ENCODE measurements at places on chromosomes 12 and 14.
A peak's percentile ranks its signal among the peaks of the same experiment; 100 is the strongest.

- no peak for DNase-seq
Measured at GRCh38 chr14:99790978-99791376, 2.2 kb upstream of the EML1 start.

- DNase-seq, result no peak
Measured at GRCh38 chr12:126114441-126114840, 1049.2 kb downstream of the AACS start.

GRCh38 chr14:66508846-66509621 is 1.1 kb downstream of the GPHN start:
- no peak for DNase-seq

GRCh38 chr14:55373784-55374705 is 37.6 kb downstream of the ATG14 start:
- peak; percentile 77 for DNase-seq

DNA sequence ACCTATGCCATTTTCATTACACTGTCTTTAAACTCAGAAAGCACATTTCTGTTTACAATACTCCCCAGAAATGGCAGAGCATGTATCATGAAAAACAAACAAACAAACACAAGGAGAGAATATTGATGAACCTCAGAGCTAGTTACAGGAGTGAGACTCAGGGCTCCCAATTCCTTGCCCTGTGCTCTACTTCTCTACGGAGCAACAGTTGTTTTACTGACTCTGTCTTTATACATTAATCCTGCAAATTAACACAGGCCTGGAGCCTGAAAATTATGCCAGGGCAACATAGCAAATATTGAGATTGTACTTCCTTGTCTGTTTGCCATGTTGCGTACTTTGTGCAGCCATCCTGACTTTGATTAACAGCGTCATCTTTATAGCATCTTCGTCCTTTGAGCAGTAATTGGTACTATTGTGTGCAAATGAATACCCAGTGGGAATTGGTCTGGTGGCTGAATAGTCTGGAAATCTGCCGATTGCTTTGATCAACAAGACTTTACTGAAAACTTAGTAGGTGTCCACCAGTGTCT is 15.2 kb upstream of the AKAP6 start:
- no peak for DNase-seq

DNA sequence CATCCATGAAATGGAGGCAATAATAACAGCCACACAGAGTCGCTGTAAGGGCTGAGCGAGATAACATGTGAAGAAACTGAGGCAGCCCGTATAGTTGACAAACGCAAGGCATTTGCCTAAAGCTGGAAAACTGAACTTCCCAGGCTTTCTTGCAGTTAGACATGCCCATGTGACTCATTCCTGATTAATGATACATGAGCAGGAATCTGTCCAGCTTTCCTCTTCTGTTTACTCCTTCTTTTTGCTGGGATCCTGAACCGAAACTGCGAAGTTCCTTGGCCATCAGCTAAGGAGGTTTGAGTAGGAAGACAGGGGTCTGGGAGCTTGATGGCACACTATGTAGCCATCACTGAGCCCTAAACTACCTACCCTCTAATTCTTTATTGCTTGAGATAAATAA is 52.2 kb downstream of the ST8SIA1 start:
- DNase-seq, result peak; percentile 42

- peak; percentile 46 for DNase-seq
Measured at GRCh38 chr12:49538510-49539403, at the start of gene KCNH3. TSS of gene KCNH3 (plus strand) at chr12:49539030. CDS start at chr12:49539417, 387 bp downstream.

DNA sequence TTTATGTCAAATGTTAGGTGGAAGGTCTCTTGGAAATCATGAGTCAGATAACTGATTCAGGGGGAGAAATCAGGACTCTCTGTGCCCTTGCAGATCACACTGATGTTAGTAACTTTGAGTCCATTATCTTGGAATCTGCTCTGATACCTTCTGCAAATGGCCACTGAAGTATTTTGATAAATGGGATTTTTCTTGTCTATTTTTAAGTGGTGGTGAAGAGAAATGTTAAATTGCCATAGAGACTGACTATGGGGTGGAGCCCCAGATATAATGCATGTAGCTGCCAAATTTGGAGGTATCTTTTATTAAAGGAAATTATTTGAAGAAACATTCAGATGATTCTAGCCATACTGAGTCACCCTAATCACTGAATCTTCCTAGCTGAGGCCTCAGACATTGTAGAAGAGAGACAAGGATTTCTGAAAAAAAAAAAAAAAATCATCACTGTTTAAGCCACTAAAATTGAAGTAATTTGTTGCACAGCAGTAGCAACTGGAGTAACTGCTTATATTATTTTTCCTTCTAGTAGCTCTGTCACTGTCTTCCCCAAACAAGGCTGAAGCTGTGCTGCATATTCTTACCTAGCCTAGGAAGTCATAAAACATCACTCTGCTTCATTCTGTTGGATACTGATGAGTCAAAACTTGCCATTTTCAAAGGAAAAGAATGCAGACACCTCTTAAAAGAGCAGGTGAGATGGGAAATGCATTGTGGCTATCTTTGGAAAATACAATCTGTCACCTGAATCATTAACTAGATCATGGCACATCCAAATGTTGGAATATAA is 36.0 kb upstream of the CLEC14A start:
- peak; percentile 74 for DNase-seq

DNA sequence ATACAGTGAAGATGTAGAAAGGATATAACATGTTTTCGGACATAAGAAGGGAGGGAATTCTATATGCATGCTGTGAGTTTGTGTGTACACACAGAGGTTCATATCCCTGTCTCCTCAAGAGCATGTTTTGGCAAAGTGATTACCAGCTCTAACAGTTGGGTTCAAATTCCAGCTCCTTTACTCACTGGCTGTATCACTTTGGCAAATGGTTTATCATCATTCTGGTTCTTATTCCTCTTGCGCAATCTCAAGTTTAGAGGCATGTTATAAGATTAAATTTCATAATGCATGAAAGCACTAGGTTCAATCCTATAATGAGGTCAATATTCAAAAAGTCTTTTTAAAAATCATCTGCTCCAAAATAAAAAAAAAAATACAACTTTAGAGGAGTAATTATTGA is 107.7 kb upstream of the LRFN5 start:
- DNase-seq, result no peak

DNA sequence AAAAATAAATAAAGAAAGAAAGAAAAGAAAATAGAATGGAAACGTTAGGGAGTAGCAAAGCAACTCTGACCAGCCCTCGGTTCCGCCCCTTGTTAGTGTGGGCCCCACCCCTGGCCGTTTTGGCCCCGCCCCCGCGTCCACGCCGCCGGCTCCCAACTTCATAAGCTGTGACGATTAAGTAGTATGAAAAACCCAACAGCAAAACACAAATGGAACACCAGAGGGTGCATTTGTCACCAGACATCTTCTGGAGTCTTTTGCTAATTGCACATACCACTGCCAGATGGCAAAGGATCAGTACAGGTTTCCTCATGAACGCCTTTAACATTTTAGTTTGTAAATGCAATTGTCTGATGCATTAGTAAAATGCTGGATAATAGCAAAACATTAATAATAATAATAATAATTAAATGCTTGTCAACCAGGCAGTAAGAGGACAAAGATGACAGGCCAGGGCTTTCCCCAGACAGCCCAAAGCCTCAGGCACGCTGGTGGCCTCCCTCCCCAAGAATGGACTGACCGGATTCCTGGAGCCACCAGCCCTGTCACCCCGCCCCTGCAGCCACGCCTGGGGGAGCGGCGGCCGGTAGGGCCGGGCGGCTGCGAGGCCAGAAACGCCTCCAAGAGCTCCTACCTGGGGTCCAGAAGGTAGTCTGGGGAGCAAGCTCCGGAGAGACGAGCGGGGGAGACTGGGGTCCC is 23.6 kb downstream of the HSP90AA1 start:
- peak; percentile 92 for DNase-seq

GRCh38 chr12:48917857-48918537 is 7.3 kb downstream of the FKBP11 start:
- no peak for DNase-seq
